Smooth muscle cell of the pulmonary artery (primary cell): ENCODE measurements at places on chromosomes 12 and 14. TPM values are rescaled to one million over a fixed set of nuclear protein-coding genes. Genes with fewer than 3 reads are reported as not detected.

KIF26A gene
- total RNA-seq, result under 0.01 and 0.03 TPM in 2 replicates

GPRC5A gene
- 16.7 and 56.1 TPM in 2 replicates for total RNA-seq

SELPLG gene
- 1.8 and 2.7 TPM in 2 replicates for total RNA-seq

PPP1R12A gene
- 81.9 and 91.4 TPM in 2 replicates for total RNA-seq

KLRG1 gene
- total RNA-seq, result 0.50 and 0.78 TPM in 2 replicates

C1QL4 gene
- total RNA-seq, result 0.07 TPM in 2 replicates

GSG1 gene
- 0.07 and 0.39 TPM in 2 replicates for total RNA-seq

OLR1 gene
- total RNA-seq, result 0.33 TPM in 1 of 2 replicates, not detected in the other

PIANP gene
- 1.1 and 1.3 TPM in 2 replicates for total RNA-seq

CD9 gene
- 364 and 415 TPM in 2 replicates for total RNA-seq

CD27 gene
- not detected in 2 replicates for total RNA-seq

SPIC gene
- not detected in 2 replicates for total RNA-seq

SRRM4 gene
- total RNA-seq, result not detected in 2 replicates

LTBP2 gene
- total RNA-seq, result 517 and 605 TPM in 2 replicates
